ENCODE measurements at places on chromosomes 12 and 14.

DNA sequence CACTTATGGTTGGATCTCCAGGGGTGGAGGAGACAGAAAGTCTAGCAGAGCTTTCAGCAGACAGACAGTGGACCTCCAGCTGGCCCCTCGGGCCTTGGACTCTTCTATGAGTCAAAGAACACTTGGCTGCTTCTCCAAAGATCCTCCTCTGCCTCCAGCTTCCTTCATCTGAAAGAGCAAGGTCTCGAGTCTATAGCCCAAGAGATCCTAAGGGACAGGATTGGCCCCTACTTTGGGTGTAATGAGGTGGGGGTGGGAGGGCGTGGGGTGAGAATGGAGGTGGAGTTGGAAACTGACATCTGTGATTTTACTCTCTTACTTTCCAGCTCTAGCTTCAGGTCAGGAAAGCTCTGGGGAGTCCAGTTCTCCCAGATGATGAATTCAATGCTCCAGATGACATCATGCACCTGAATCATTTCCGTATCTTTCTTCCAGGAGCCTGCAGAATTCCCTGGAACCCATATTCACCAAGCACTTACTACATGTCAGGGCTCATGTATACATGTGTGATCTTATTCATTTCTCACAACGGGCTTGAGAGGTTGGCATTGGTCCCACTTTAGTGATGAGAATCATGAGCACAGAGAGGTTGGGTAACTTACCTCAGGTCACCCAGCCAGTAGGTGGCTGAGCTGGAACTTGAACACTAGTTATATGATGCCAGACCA is 10.2 kb upstream of the PGF start:
- no peak for DNase-seq
- H3K4me1 ChIP-seq: no peaks in the 10 kb centered on the region
- H3K27ac ChIP-seq: no peak overlapping the region
- H3K27me3 ChIP-seq: peaks cover 21% of the 10 kb centered on the region

GRCh38 chr12:110107369-110108281 is 16.5 kb upstream of the IFT81 start:
- no peak overlapping the region for H3K4me3 ChIP-seq
- H3K27me3 ChIP-seq: no peaks in the 10 kb centered on the region
- H3K4me1 ChIP-seq: no peaks in the 10 kb centered on the region
- H3K36me3 ChIP-seq: no peaks in the 10 kb centered on the region
- DNase-seq: no peak

GRCh38 chr14:53127832-53128231 is 25.3 kb downstream of the DDHD1 start:
- no peak overlapping the region for H3K27ac ChIP-seq
- H3K36me3 ChIP-seq: no peaks in the 10 kb centered on the region

DNA sequence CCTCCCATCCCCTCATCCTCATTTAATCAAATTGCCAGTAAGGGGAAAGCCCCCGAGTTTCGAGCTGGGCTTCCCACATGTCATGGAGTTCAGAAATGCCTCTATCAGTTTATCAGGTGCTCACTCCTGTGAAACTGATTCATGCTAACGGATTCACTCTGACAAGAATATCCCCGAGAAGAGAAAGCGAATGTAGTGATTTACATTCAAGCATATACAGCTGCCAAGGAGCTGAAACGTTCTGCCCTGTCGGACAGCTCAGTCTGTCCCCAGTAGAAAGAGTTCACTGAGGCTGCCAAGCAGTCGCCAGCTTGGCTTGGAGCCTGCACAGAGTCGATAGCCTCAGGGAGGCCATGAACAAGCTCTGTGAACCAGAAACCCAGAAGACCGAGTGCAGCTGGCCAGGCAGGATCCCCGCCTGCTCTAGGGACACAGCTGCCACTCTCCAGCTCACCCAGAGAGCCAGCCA is 88.4 kb downstream of the TMCC3 start:
- DNase-seq: no peak
- H3K4me3 ChIP-seq: no peak overlapping the region
- H3K27ac ChIP-seq: no peak overlapping the region
- no peaks in the 10 kb centered on the region for H3K4me1 ChIP-seq
- H3K36me3 ChIP-seq: no peaks in the 10 kb centered on the region

- no peak for DNase-seq
- no peaks in the 10 kb centered on the region for H3K4me1 ChIP-seq
- H3K4me3 ChIP-seq: no peak overlapping the region
- no peaks in the 10 kb centered on the region for H3K36me3 ChIP-seq
- no peaks in the 10 kb centered on the region for H3K27me3 ChIP-seq
These were observed 543.1 kb downstream of the LRFN5 start for GRCh38 chr14:42149609-42150261.

GRCh38 chr14:73794146-73794545 is 57.5 kb upstream of the PTGR2 start:
- H3K4me1 ChIP-seq: no peaks in the 10 kb centered on the region
- H3K4me3 ChIP-seq: no peak overlapping the region
- no peaks in the 10 kb centered on the region for H3K36me3 ChIP-seq
- no peaks in the 10 kb centered on the region for H3K27me3 ChIP-seq
- H3K27ac ChIP-seq: no peak overlapping the region

DNA sequence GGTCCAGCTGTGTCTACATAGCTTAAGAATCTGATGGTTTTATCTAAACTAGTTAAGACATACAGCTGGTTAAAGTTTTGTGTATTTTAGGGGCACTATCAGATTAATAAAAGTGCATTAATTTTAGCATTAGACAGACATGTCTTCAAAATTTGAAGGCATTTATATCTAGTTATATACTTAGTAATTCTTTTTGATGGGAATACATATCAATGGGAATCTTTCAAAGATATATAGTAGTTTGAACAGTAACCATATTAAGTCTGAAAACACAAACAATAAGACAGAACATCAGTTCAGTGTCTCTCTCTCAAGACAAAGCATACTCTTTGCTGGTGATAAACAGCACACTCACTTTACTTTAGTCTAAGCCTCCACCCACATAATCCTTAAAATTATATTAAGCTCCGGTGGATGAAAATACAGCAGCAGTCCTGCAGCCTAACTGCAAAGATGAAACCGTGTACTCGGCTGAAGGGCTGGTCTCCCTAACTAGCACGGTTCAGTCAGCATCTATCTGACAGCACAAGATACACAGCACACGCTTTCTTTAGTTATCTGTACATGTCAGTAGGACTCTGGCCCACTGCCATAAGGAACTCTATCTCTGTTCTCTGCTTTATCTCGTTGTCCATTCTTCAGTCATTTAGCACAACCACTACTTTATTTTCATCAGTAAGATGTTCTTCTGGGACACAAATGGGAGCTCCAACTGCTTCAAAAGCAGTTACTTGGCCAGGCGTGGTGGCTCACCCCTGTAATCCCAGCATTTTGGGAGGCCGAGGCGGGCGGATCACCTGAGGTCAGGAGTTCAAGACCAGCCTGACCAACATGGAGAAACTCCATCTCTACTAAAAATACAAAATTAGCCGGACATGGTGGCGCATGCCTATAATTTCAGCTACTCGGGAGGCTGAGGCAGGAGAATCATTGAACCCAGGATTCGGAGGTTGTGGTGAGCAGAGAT is 80.5 kb downstream of the MED13L start:
- no peak for DNase-seq
- no peaks in the 10 kb centered on the region for H3K27me3 ChIP-seq
- H3K4me3 ChIP-seq: no peak overlapping the region

DNA sequence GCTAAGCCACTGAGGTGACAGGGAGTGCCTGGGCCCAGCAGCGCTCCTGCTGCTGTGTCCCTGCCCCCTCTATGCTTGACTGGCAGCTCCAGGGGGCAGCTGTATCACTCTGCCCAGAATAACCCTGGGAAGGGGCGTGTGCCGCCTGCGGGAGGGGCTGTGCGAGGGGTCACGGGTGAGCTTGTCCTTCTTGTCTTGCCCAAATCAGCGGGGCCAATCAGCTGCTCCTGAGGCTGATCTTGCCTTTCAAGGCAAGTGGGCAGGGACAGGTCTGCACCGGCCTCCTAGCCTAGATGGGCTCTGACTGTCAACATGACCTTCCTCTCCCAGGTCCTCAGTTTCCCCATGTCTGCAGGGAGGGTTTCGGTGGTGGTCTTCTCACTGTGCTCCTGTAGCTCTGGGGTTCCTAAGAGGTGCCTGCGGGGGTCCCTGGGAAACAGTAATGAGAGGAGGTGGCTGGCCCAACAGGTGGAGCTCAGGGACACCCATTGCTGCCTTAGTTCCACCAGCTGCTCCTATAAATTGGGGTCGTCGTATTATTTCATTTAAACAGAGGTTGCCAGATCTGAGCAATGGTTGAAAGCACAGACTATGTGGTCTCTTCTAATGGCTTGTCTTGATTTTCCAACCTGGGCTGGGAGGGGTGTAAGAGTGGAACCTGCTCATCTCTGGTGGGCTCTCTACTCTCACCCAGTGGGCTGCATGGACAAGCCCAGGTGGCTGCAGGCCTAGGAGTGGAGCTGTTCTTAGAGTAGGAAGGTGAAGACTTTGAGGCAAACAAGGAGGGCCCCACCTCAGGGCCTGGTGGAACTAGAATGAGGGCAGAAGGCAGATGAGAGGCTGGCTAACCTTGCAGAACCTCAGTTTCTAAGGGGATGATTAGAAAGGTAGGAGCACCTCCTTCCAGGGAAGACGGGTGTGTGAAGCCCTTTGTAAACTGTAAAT is 11.7 kb downstream of the RTL1 start:
- H3K4me3 ChIP-seq: no peak overlapping the region
- no peak overlapping the region for H3K27ac ChIP-seq
- H3K27me3 ChIP-seq: peaks cover 30% of the 10 kb centered on the region
- no peaks in the 10 kb centered on the region for H3K4me1 ChIP-seq
- no peaks in the 10 kb centered on the region for H3K36me3 ChIP-seq
- DNase-seq: no peak

DNA sequence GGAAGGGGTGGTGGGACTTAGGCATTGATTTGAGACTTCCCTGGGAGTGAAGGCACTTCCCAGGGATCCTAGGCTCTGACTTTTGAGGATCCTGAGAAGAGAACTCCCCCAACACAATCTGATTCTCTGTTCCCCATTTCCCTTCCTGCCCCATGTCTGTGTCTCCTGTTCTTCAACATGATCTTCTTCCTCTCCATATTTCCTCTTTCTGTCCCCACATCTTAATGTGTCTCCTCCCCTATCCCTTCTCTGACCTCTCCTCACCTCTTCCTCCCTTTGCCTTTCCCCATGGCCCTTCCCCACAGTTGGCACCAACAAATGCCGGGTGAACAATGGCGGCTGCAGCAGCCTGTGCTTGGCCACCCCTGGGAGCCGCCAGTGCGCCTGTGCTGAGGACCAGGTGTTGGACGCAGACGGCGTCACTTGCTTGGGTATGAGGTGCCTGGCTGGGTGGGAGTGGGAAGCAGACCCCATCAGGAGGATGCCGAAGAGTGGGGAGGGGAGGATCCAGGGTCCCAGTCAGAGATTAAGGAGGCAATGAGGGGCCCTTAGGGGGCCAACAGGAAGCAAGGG is 15.2 kb upstream of the LRP1-AS start:
- DNase-seq: no peak
- H3K27ac ChIP-seq: no peak overlapping the region
- H3K4me3 ChIP-seq: no peak overlapping the region
- H3K4me1 ChIP-seq: 0 out of 2 replicates have a peak, but pooled peaks cover 5% of the 10 kb centered on the region
- H3K27me3 ChIP-seq: no peaks in the 10 kb centered on the region
- no peaks in the 10 kb centered on the region for H3K36me3 ChIP-seq

DNA sequence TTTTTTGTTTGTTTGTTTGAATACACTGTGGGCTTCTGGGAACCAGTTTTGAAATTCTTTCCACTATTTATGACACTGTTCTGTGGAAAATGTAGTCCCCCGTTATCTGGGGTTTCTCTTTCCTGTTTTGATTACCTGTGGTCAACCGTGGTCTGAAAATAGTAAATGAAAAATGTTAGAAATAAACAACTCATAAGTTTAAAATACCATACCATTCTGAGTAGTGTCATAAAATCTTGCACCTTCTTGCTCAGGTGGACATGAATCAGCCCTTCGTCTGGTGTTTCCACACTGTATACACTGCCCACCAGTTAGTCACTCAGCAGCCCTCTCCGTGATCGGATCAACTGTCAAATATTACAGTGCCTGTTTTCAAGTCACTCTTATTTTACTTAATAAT is 5.1 kb upstream of the PAPOLA start:
- H3K36me3 ChIP-seq: no peaks in the 10 kb centered on the region
- H3K4me3 ChIP-seq: no peak overlapping the region
- no peak overlapping the region for H3K27ac ChIP-seq
- H3K27me3 ChIP-seq: peaks cover 10% of the 10 kb centered on the region
- DNase-seq: no peak
- H3K4me1 ChIP-seq: peaks cover 10% of the 10 kb centered on the region

GRCh38 chr14:104883681-104884361 is 18.8 kb downstream of the CEP170B start:
- no peak for DNase-seq
- H3K36me3 ChIP-seq: no peaks in the 10 kb centered on the region
- no peak overlapping the region for H3K27ac ChIP-seq
- H3K4me1 ChIP-seq: no peaks in the 10 kb centered on the region
- H3K27me3 ChIP-seq: no peaks in the 10 kb centered on the region

- no peaks in the 10 kb centered on the region for H3K27me3 ChIP-seq
- H3K27ac ChIP-seq: no peak overlapping the region
- no peak overlapping the region for H3K4me3 ChIP-seq
- peaks cover 10% of the 10 kb centered on the region for H3K4me1 ChIP-seq
- H3K36me3 ChIP-seq: peaks cover 95% of the 10 kb centered on the region
These were observed 15.4 kb upstream of the SELPLG start for GRCh38 chr12:108649126-108649525.

GRCh38 chr12:2034633-2035430 is 18.0 kb upstream of the CACNA1C start:
- peaks cover 73% of the 10 kb centered on the region for H3K27me3 ChIP-seq
- H3K27ac ChIP-seq: no peak overlapping the region
- peak; percentile 84 for DNase-seq
- peaks cover 15% of the 10 kb centered on the region for H3K4me1 ChIP-seq
- peak overlapping the region; percentile 62 for H3K4me3 ChIP-seq
- no peaks in the 10 kb centered on the region for H3K36me3 ChIP-seq

GRCh38 chr12:71536279-71536938 is 96.8 kb downstream of the LGR5 start:
- no peak overlapping the region for H3K27ac ChIP-seq
- no peak for DNase-seq
- H3K4me3 ChIP-seq: no peak overlapping the region

GRCh38 chr12:49111206-49111605 is 559 bp upstream of the LMBR1L start:
- H3K27ac ChIP-seq: peak overlapping the region; percentile 82
- H3K36me3 ChIP-seq: peaks cover 17% of the 10 kb centered on the region
- DNase-seq: no peak
- peaks cover 26% of the 10 kb centered on the region for H3K4me1 ChIP-seq
- peak overlapping the region; percentile 81 for H3K4me3 ChIP-seq

- H3K4me3 ChIP-seq: no peak overlapping the region
- H3K27me3 ChIP-seq: no peaks in the 10 kb centered on the region
- peaks cover 37% of the 10 kb centered on the region for H3K4me1 ChIP-seq
- peak overlapping the region; percentile 58 for H3K27ac ChIP-seq
- no peak for DNase-seq
These were observed 203.7 kb downstream of the ETV6 start for GRCh38 chr12:11853126-11853525.

- H3K4me3 ChIP-seq: peak within 1 kb of the TSS; percentile 50
- H3K27ac ChIP-seq: peak within 1 kb of the TSS; percentile 57
- DNase-seq: peak; percentile 71
- H3K27me3 ChIP-seq: no peaks in the 10 kb centered on the region
- peaks cover 28% of the 10 kb centered on the region for H3K4me1 ChIP-seq
These were observed at the start of gene RAB15 for GRCh38 chr14:64971943-64972791. Gene RAB15 (minus strand): TSS chr14:64972336. CDS start chr14:64972076, 260 bp downstream.

Measured in DND-41 (cell line).